Posterior vena cava (tissue), 2 donors: ENCODE measurements at places on chromosomes 12 and 14. TPM values are rescaled to one million over a fixed set of nuclear protein-coding genes. Genes with fewer than 3 reads are reported as not detected.

Gene KIF26A
- total RNA-seq = 6.9 TPM

Gene SMIM41
- total RNA-seq = not detected

- DNase-seq = no peak
Measured at GRCh38 chr12:32567296-32567674, 111.8 kb upstream of the DNM1L start.

Gene OR11H7
- total RNA-seq = not detected

GRCh38 chr12:121568518-121568917, 12.3 kb downstream of the KDM2B start:
- DNase-seq = no peak

- DNase-seq = no peak
Measured at GRCh38 chr12:114402084-114402717, 3.7 kb downstream of the TBX5 start.
